Left cardiac atrium (tissue), 4 donors: ENCODE measurements at places on chromosomes 1 and 21. TPM values are rescaled to one million over a fixed set of nuclear protein-coding genes. Genes with fewer than 3 reads are reported as not detected.

The SYDE2 gene
- total RNA-seq = 14.3 TPM

- DNase-seq = peak; percentile 61
Observed at GRCh38 chr21:42009018-42009830, 936 bp downstream of the ZBTB21 start.

DNA sequence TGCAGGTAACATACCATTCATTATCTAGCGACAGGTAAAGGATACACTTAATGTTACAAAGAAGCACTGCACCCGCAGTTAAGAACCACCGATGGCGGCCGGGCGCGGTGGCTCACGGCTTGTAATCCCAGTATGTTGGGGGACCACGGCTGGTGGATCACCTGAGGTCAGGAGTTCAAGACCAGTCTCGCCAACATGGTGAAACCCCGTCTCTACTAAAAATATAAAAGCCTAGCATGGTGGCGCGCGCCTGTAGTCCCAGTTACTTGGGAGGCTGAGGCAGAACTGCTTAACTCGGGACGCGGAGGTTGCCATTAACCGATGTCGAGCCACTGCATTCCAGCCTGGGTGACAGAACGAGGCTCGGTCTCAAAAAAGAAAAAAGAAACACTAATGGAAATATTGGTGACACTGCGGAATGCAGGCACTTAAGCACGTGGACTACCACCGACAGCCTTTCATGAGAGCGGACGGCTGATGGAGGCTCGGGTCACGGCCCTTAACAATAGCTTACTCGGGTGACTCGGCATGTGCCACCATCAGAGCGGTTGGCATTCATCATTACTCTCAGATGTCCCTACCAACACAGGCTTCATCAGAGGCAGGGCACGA is 542 bp downstream of the GAS5 start:
- no peak for DNase-seq

- DNase-seq = no peak
Observed at GRCh38 chr1:93732514-93732913, 50.9 kb upstream of the BCAR3 start.

The HSD3B1 gene
- not detected for total RNA-seq

DNA sequence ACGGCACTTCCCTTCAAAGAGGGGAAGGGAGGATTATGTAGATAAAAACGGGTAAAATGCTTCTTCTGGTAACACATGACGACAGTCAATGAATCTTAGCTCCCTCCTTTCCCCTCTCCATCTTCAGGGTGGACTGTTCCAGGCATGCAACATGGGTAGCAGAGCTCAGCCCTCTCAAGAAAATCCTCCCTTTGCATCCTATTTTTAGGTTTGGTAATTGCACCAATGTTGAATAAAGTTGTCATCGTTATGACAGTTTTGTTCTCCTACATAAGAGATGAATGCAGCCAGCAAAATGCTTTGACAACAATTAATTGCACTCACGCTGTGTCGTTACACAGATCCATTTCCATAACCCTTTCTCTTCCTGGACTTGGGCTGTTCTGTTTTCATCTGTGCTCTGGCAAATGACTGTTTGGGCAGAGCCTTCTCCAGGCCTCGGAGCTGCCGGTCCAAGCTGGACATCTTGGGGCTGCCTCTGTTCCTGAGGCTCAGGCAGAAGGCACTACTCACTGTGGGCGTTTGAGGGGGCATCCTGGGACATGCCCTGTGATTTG is 127.6 kb downstream of the CNIH3 start:
- no peak for DNase-seq

- no peak for DNase-seq
Observed at GRCh38 chr1:4650481-4650880, 3.9 kb upstream of the AJAP1 start.

GRCh38 chr1:207286786-207287468 is 34.6 kb upstream of the CD55 start:
- no peak for DNase-seq

- DNase-seq = no peak
Observed at GRCh38 chr1:245099401-245099800, 55.4 kb upstream of the KIF26B start.

GRCh38 chr1:196684476-196684875 is 32.6 kb downstream of the CFH start:
- no peak for DNase-seq
